ENCODE measurements at places on chromosomes 7 and 10.

DNA sequence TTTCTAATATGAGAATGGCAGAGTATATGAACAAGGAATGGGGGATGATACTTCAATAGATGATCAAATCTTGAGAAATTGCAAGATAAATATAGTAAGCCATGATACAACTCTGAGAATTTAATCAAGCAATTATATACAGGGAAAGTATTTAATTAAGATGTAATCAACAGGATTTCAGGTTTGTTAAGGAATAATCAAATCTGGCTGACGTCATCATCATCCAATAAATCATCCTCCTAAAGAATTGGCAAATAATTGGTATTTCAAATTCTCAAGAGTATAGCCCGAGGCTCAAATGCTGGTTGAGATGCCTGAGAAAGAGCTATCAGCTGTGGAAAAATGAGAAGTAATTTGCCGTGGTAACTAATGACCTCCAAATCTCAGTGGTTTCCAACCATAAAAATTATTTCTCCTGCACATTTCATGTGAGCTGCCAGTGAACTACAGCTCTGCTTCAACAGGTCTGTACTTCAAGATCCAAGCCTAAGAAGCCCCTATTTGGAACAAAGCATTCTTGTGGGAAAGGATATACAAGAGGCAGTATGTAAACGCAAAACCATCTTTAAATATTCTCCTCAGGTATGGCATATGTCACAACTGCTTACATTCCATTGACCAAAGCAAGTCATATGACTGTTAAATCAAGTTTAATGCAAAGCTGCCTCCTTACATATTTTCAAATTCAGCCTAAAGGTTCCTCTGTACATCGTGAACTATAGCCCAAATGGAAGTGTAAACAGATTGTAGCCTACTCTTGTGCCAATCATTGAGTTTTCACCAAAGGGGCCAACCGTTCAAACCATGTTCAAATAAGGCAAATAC, 503.0 kb downstream of the KIF20B start:
- DNase-seq = no peak

DNA sequence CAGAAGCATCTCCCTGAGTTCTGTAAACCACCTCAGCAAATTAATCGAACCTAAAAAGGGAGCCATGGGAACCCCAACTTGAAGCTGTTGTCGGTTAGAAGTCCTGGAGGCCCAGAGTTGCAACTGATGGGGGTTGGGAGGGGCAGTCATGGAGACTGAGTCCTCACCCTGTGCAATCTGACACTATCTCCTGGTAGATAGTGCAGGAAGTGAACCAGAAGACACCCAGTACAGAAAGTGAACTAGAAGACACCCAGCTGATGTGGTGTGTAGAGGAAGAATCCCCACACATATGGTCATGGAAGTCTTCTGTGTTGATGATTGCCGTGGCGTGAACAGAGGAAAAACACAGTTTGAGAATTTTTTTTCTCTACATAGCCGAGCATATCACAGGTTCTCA, 58.8 kb upstream of the SRRM3 start:
- DNase-seq = no peak

DNA sequence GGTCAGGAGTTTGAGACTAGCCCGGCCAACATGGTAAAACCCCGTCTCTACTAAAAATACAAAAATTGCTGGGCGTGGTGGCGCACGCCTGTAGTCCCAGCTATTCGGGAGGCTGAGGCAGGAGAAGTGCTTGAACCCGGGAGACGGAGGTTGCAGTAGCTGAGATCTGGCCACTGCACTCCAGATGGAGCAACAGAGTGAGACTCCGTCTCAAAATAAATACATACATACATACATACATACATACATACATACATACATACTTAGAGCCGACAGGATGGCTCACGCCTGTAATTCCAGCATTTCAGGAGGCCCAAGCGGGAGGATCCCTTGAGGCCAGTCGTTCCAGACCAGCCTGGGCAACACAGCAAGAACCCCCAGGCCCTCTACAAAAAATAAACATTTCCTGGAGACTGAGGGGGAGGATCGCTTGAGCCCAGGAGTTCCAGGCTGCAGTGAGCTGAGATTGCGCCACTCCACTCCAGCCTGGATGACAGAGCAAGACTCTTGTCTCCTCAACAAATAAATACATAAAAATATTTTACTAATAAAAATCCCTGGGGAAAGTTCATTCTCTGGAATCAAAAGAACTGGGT, 90.9 kb upstream of the TNRC18 start:
- DNase-seq = no peak

- no peak for DNase-seq
Observed at GRCh38 chr10:132616996-132617736, 79.6 kb downstream of the INPP5A start.

DNA sequence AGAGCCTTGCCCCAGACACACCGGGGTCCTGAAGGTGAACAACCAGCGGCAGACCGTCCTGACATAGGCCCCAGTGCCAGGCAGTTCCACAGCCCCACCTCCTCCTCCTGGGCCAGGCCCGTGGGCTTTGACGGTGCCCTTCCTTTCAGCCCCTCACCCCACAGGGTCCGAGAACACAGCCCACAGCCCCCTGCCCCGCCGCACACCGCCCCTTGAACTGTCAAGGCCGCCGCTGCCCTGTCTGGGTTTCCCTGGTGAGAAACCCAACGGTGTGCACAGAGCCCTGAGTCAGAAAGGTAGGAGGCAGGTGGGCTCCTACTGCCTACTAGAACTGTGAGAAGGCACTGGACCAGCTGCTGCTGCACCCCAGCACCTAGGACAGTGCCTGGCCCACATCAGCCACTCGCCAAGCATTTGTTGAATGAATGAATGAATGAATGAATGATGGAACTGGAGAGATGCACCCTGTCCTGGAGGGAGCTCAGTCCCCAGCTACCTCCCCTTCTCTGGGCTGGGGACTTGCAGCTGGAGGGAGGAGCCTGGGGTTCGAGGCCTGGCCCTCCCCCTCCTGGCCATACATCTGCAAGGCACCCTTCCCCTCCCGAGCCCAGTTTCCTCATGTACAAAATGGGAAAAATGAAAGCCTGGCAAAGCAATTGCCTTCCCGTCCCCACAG, 117.9 kb downstream of the SLIT1 start:
- DNase-seq = no peak

GRCh38 chr10:125538947-125539731, 143.8 kb downstream of the TEX36 start:
- peak; percentile 32 for DNase-seq

Measured in DMS79 treated with DMSO at 0.1 percent for 48 hours (cell line).